ENCODE measurements at places on chromosomes 6 and 20. TPM values are rescaled to one million over a fixed set of nuclear protein-coding genes. Genes with fewer than 3 reads are reported as not detected.

SMPDL3A gene
- total RNA-seq: 0.14 TPM

GRCh38 chr6:157595768-157596167, 214.8 kb downstream of the ZDHHC14 start:
- H3K4me3 ChIP-seq: no peak overlapping the region
- no peak overlapping the region for H3K27ac ChIP-seq
- no peak for DNase-seq
- H3K27me3 ChIP-seq: no peaks in the 10 kb centered on the region
- no peaks in the 10 kb centered on the region for H3K4me1 ChIP-seq

GRCh38 chr6:39516471-39516870, 194.0 kb upstream of the KCNK16 start:
- no peaks in the 10 kb centered on the region for H3K4me1 ChIP-seq
- H3K4me3 ChIP-seq: no peak overlapping the region
- H3K36me3 ChIP-seq: no peaks in the 10 kb centered on the region
- no peak overlapping the region for H3K27ac ChIP-seq
- peaks cover 7% of the 10 kb centered on the region for H3K27me3 ChIP-seq
- DNase-seq: no peak

GRCh38 chr6:7106752-7107577, 796 bp upstream of the RREB1 start:
- H3K27ac ChIP-seq: peak overlapping the region; percentile 97
- DNase-seq: peak; percentile 80
- peaks cover 6% of the 10 kb centered on the region for H3K36me3 ChIP-seq
- peaks cover 28% of the 10 kb centered on the region for H3K4me1 ChIP-seq
- no peaks in the 10 kb centered on the region for H3K27me3 ChIP-seq

DNA sequence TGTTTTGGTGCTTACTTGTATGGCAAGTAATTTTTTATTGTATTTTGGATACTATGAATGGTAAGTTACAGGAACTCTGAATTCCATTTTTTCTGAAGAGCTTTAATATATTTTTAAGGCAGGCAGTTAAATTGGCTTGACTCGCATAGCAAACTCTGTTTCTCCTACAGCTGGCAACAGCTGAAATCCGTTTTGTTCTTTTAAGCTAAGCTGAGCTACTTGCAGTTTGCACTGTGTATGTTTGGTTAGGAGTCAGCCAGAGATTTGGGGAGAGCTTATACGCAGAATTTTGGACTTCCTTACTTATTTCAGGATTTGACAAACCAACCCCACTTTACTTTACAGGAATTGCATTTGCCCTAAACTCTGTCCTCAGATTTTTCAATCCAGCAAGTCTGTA, 179.1 kb downstream of the COL19A1 start:
- H3K4me3 ChIP-seq: no peak overlapping the region
- H3K27ac ChIP-seq: no peak overlapping the region
- no peak for DNase-seq
- H3K36me3 ChIP-seq: no peaks in the 10 kb centered on the region
- no peaks in the 10 kb centered on the region for H3K4me1 ChIP-seq

GRCh38 chr6:65979120-65979519, 272.1 kb upstream of the EYS start:
- H3K36me3 ChIP-seq: no peaks in the 10 kb centered on the region
- H3K4me3 ChIP-seq: no peak overlapping the region
- no peaks in the 10 kb centered on the region for H3K27me3 ChIP-seq

DNA sequence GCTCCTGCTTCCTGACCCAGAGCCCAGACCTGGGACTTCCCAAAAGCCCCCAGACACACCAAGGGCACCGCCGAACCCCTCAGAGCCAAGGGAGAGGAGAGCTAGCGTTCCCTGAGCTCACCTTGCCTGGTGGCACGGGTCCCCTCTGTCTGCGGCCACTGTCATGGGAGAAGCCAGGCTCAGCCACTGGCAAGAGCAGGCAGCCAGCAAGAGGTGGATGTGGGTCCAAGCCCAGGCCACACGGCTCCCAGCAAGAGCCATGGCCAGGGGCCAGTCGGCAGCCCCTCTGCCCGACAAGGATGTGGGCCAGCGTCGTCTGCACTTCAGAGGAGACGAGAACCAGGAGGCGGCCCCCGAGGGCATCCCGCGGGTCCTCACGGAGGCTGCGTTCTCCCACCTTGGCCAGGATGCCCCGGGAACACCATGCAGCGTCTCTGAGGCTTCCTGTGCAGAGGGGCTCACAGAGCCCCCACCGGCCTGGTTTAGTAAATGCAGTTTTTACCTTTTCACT, 2.2 kb upstream of the PPDPF start:
- H3K27me3 ChIP-seq: peaks cover 2% of the 10 kb centered on the region
- DNase-seq: no peak
- H3K4me3 ChIP-seq: no peak overlapping the region
- H3K36me3 ChIP-seq: peaks cover 21% of the 10 kb centered on the region
- H3K27ac ChIP-seq: no peak overlapping the region
